ENCODE measurements at places on chromosomes 5 and 9.

DNA sequence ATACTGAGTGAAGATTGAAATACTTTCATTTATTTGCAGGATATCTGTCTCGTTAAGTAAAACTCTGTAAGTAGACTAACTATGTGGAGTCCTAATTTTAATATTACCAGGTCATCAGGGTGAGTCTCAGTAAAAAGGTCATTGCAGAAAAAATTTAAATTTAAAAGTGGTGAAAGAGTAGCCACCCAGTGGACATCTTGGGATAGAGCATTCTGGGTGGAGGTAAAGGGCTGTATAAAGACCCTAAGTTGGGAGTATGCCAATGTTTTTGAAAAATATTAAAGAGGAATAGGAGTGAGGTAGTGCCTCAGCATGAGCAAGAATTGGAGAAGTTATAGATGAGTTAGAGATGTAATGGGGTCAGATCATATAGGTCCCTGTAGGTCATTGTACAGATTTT, 145.5 kb downstream of the HMHB1 start:
- DNase-seq: no peak

DNA sequence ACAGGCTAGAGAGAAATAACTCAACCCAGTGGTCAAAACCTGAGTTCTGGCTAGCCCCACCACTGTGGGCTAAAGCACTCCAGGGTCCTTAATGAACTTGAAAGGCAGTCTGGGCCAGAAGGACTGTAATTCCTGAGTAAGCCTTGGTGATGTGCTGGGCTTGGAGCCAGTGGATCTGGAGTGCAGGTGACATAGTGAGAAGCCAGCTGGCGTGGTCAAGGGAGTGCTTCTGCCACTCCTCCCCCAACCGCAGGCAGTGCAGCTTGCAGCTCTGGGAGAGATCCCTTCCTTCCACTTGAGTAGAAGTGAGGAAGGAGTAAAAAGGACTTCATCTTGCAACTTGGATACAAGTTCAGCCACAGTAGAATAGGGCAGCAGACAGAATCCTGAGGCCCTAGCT, 424.0 kb downstream of the CDH18 start:
- DNase-seq: no peak

DNA sequence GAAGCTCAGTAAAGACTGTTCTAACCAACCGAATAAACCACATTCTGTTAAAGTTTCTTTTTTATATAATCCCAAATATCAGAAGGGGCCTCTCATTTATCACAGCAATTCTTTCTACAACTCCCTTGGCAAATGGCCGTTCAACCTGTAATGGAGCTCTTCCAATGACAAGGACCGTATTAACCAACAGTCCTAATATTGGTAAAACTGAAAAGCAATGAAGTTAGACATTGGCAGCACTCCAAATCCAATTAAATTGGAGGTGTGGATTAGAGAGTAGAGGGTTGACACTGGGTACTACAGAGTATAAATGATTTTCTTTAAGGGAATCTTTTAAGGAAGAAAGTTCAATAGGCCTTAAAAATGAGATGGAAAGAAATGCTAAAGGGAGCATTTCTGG, 842 bp downstream of the TMED7 start:
- DNase-seq: no peak

GRCh38 chr5:93892481-93892880, 151.1 kb upstream of the POU5F2 start:
- DNase-seq: no peak

DNA sequence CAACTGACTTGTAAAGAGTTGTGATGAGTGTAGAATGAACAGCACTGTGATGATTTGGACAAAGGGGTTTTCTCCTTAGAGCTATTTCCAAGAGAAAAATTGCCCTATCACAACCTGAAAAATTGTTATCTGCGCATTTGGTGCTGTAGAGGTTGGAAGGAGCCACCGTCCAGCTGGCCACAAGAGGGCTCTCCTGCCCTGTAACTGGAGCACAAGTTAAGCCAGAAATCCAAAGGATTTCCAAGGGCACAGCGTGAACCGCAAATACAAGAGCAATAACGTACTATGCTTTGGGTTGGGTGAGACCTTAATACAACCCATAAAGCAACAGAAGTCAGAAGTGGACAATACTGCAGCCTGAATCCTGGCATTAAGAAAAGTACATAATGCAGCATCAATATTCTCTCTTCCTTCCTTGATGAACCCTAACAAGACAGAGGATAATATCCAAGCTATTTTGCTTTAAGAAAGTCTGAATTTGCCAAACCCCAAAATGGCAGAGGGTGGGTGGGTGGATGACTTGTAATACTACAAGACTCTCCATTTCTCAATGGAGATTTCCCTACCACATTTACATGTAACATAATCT, 56.8 kb upstream of the SMIM32 start:
- DNase-seq: peak; percentile 67

All from fibroblast of the conjunctiva (primary cell).